Glutamatergic neuron (in vitro differentiated cells): ENCODE measurements at places on chromosomes 5 and 9.

DNA sequence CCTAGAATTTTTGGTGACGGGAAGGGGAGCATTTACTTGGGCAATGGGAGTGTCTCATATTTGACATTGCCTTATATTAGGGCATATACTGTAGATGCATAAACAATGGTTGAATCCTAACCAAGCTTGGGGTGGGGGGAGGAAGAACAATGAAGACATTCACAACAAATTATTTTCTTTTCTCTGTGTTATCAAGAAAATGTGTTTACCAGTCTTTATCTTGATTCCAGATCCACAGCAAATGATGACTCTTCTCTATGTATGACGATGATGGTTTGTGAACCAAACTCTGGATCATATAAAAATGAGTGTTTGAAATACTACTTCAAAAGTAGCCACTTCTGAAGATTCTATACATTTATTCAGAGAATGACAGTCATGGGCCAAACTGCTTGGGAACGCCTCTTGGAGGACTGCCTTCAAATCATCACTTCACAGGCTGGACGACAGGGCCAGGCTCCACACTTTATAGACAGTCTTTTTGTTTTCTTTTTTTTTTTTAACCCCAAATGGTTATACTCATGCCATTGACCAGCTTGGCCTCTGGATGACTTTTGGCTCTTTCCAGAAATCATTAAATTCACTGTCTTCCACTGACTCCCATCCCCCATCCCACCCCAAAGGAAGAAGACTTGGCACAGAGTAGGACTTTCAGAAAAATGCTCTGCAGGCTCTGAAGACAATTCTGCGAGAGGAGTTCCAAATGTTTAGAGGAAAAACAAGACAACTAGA is 123.8 kb upstream of the LIFR start:
- DNase-seq, result no peak

DNA sequence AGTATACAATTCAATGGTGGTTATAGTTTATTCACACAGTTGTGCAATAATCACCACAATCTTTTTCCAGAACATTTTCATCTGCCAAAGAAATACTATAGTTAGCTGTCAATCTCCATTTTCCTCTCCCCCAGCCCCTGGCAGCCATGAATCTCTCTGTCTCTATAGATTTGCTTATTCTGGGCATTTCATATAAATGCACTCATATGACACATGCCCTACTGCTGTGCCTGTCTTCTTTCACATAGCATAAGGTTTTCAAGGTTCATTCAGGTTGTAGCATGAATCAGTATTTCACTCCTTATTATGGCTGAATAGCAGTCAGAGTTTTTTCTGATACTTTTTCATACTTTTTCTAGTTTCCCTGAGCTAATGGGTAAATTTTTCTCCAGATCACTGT is 127.6 kb downstream of the HSPA4 start:
- no peak for DNase-seq

- no peak for DNase-seq
These were observed 52.5 kb upstream of the CTNNA1 start for GRCh38 chr5:138700581-138701362.

DNA sequence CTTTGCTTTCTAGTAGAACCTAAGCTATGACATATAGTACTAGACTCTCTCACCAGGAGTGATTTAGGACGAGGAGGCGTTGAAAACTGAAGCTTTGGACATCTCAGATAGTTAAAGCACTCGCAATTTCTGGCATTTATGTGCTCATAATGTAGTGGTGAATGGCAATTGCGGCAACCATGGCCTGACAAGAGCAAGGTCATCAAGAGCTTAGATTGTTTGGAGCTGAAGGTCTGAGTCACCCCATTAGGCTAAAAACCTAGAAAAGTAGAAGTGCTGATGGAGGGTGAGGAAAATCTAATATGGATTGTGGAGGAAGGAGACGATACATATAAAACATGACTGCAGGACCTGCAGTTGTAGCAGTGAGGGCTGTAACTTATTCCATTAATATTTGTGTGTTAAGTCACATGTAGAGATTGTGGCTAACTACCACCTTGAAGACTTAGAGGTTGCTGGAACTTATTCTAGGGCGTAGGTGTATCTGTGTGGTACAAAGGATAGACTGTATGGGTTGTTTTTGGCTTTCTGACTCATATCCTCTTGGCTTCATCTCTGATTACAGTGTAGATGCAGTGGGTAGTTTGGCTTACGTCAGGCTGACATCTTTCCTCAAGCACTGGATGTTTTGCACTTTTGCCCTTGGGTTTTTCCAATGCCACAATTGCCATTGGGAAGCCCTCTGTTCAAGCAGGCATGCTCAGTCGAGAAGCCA is 138.9 kb upstream of the CDKN2B start:
- DNase-seq, result no peak

GRCh38 chr9:135552698-135553171 is 6.8 kb downstream of the OBP2A start:
- no peak for DNase-seq

- no peak for DNase-seq
These were observed 625.1 kb upstream of the NUDT12 start for GRCh38 chr5:104187656-104188055.

GRCh38 chr9:95004411-95005277 is 278.1 kb downstream of the AOPEP start:
- DNase-seq, result peak; percentile 68

DNA sequence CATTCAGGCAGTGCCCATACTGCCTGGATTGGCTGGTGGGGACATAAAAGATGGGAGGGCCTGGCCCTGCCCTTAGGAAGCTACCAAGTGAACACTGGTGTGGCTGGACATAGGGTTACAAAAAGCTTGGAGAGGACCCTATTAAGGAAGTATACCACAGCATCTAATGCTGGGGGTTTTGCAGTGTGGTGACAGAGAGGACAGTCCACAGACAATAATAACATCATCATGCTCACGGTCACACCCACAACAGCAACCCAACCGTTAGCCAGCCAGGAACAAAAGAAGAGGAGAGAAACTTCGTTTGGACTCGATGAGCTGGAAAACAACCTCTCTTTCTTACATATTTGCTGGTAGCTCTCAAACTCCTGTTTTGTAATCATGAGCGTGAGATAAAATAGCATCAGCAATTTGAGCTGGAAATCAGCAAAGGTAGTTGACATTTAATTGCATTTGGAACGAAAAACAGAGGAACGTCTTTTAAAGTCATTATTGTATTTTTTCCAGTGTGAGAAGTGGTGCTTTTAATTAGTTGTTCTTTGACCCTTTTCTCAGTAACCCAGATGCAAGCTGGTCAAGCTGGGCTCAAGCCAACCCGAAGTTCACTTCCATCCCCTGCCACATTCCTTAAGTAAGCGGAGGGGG is 73.4 kb downstream of the NSG2 start:
- no peak for DNase-seq
